HuH-7.5 (cell line): ENCODE measurements at places on chromosomes 5 and 9.

DNA sequence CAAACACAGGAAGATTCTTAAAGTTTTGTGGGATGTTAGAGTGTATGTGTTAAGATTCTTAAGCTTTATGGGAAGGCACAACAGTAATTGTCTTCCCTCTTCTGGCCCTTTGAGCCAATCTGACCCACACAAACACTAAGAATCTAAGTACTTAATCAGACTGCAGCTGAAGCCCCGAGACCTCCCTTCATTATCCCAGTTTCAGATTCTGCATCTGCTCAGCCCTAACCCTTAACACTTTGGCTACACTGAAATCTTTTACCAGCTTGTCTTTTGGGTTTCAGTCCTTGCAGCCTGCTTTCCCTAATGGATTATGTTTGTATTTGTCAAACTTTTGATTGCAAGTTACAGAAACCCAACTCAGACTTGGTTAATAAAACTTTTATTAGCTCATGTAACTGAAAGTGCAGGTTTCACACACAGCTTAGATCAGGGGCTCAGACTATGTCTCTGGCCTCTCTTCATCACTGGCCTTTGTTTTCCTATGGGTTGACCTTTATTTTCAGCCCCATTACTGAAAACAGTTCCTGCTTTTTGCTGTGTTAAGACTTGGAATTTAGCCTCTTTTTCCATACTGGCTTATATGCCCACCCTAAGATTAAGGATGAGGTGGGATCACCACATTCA lies 71.5 kb downstream of the COX7C start:
- no peak for DNase-seq

- DNase-seq, result no peak
Measured at GRCh38 chr5:65034813-65035209, 266.1 kb downstream of the CWC27 start.

DNA sequence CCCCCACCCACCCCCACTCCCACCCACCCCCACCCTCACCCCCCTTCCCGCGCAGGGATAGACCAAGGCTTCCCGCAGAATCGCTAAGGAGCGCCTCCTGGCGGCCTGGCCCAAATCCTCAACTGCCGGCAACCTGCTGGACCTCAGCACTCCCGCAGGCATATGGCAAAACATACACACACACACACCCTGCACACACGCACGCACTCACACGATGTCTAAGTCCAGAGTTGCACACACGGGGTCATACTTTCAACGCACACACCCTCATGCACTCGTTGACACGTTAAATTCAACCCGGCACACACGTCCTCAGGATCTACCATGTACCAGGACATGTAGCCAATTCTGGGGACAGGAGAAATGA lies 1.7 kb downstream of the CPLX2 start:
- DNase-seq, result no peak

DNA sequence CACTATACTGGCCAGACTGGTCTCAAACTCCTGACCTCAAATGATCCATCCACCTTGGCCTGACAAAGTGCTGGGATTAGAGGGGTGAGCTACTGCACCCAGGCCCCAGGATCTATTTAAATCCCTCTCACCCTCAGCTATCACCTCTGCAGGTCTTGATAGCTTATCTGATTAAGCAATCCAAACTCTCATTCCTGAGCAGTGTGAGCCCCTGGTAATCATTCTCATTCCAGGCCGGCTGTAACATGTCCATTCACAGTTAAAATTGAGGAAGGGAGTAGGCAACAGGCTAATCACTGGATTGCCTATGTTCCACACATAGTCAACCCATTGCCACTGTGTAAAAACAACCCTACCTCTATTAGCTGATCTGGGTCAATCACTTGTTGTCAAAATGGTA lies 111.1 kb downstream of the AGTPBP1 start:
- no peak for DNase-seq
